ENCODE measurements at places on chromosomes 3 and 15.

- no peak for ATAC-seq
These were observed 5.1 kb downstream of the MECOM start for GRCh38 chr3:169658311-169658931.

DNA sequence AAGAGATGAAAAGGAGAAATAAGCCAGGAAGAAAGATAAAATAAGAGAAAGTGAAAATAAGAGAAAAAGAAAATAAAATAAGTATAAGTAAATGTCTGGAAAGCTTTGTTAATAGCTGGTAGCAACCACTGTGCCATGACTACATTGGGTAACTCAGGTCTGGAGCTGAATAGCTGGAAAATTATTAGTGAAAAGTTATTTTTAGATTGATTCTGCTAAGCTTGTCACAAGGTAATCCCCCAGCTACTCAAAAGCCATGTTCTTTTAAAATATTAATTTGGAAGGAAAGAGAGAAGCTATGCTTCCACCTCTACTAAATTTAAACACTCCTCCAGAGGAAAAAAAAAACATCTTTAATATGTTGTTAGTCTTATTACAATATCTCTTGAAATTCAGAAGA, 104.8 kb upstream of the THSD4 start:
- no peak for ATAC-seq

DNA sequence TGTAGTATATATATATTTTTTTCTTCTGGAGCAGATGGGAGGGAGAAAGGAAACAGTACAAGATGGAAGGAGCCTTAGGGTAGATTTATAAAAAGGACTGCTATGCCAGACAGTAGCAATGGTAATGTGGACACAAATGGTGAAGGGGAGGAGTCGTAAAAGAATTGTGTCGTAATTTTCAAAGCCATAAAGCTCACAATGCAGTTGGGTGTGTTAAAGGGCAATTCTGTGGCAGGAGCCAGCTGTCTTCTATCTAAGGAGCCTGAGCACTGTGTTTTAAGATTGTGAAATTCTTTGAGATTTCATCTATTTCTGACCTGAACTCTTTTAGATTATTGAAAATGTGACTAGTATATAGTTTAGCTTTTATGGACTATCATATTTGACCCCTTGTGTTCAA, 58.9 kb downstream of the CNOT10 start:
- ATAC-seq, result no peak

DNA sequence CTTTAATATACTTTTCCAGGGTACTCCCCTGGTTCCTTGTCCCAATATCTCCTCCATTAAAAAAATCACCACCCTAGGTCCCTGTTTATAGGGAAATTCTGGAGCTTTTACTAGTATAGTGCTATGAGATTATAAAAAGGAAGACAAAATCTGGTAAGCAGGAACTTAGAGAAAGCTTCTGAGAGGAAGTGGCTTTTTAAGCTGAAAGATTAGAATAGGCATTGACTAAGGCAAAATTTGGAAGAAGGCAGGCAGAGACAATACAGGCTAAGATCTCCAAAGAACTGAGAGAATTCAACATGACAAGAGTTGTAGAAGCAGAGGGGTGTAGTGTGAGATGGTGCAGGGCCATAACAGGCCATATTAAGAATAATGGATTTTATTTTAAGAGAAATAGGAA, 25.8 kb downstream of the SGO1 start:
- no peak for ATAC-seq

GRCh38 chr15:37098468-37099318, 1.7 kb downstream of the MEIS2 start:
- peak; percentile 61 for ATAC-seq
